ENCODE measurements at places on chromosomes 7 and 10.

GRCh38 chr10:25666276-25666675 lies 267.8 kb upstream of the MYO3A start:
- DNase-seq: no peak

DNA sequence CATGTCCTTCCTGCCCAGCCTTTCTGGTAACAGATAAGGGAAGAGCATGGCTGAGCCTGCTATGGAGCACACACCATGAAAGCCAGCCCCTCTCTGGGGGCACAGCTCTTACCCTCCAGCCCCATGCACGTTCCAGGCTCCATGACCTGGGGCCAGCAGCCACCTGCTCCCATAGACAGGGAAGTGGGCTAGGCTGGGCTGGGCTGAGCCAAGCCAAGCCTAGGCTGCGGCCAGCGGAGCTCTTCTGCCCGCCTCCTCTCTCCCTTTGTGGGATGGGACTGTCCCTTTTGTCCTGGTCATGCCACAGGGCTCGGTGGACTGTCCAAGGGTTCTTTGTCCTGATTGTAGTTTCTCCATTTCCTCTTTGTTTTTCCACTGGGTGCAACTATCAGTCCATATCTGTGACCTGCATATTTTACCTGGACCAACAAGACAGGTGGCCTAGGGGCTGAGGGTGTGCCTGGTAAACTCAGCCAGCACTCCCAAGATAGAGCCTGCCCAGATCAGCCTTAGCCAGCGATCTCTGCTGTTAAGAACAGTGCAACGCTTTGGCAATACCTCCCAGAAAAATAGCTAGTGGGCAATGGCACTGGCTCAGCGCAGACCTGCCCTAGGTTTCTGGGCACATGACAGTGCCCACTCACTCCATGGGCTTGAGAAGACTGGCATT lies 97.2 kb upstream of the BTBD16 start:
- no peak for DNase-seq

GRCh38 chr7:40531956-40532355 lies 397.2 kb downstream of the SUGCT start:
- no peak for DNase-seq

- no peak for DNase-seq
Observed at GRCh38 chr10:95755511-95756004, 405 bp upstream of the ENTPD1 start.

DNA sequence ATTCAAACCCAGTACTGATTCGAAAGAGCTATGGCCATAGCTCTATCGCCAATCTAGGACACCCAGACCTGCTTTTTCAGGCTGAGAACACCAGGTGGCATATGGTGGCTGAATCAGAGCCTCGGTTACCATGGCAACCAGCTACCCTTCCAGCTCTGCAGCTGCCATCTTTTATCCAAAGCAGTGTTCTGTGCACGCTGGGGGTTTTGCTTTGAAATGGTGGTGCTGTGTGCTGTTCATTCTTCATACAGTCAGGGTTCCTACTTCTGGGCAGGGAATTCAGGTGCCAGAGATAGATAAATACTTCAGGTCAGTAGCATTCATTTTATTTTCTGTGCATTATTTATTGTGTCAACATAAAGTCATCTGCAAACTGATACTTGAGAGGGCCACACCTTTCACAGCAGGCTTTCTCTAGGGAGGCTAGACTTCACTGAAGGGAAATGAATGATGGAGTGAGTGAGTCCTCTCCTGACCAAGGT lies 85.4 kb downstream of the AKR1D1 start:
- peak; percentile 65 for DNase-seq

DNA sequence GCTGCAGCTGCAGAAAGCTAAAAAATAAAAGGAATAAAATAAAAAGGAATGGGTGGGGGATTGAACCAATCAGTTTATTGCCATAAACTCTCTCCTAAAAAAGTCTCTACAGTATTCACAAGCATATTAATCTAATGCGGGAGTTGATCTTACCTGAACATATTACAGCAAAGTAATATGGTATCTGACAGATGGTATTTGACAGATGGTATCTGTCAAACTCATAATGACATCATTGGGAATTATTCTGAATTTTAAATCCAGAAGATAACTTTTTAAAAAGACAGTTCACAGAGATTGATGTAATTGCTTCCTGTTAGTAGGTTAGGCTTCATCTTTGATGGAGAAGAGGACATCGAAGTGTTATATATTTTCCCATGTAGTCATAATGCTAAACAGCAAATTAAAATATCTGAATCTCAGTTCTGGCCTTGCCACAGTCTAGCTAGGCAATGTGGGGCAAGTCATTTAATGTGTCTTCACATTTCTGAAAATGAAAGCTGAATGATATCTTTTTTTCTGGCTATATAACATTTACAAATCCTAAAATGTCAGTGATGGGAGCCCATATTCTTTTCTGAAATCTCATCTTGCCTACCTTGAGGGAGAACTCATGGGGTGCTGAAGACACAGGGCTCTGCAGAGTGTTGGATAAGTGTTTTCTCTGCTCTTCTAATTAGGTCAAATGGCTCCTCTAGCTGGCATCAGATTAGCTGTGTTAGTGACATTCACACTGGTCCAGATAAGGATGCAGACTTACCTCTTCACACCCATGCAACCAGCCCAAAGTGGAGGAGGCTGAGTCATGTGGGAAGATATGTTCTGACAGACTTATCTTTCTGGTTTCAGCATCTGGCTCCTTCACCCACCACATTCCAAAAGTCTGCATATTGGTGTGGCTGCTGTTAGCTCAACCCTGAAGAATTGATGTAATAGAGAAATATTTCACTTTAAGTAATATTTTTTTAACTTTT lies 2.1 kb upstream of the LIPM start:
- DNase-seq: peak; percentile 74

DNA sequence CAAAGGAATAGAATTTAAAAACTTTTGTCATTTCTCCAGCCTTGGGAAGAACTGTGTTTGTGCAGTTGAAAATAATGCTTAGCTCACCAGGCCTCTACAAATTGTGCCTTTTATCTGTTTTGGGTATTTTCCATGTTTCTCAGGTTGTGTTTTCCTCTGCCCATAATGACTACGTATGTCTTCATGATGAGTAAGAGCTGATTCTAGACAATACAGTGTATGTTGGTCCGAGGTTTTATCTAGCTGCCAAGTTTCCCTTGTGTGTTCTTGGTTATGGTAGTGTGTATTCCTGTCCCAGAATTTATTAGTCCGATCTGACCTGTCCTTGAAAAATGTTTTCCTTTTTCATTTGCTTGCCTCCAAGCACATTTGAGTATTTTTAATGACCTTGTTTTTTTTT lies 83.7 kb upstream of the GLCCI1 start:
- peak; percentile 14 for DNase-seq

Measured in fibroblast of skin of right biceps (primary cell).